ENCODE measurements at places on chromosomes 5 and 9.

DNA sequence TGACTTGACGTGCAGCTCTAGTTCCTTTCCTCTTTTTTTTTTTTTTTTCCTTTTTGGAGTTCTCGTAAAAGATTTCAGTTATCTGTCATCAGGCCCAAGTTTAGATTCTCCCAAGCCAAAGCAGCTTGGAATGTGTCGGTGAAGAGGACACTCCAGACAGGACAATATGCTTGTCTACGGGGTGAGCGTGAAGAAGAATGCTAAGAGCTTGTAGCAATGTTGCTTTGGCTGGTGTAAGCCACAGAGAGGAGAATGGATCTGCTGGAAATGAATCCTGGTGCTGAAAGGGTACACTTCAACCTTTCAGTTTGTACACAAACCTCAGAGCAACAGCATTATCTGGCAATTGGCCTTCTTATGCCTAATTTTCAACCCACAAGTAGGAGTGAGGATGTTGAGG lies 92.4 kb downstream of the ISL1 start:
- no peak for DNase-seq

DNA sequence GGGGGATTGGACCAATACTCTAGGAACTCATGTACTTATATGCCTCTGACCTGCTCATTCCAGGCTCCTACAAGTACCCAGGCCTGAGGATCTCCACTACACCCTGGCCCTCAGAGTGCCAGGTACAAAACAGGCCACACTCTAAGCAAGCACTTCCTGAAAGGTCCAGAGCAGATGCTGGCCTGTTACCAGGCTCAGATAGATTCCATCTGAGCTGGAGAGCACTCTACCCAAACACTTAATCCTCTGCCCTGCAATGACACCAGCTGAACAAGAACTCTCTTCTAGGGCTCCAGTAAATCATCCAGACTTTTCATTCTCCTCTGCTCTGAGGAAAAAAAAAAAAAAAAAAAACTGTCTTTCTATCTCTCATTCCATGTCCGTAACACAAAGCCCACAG lies 2.9 kb downstream of the P4HA2 start:
- no peak for DNase-seq

DNA sequence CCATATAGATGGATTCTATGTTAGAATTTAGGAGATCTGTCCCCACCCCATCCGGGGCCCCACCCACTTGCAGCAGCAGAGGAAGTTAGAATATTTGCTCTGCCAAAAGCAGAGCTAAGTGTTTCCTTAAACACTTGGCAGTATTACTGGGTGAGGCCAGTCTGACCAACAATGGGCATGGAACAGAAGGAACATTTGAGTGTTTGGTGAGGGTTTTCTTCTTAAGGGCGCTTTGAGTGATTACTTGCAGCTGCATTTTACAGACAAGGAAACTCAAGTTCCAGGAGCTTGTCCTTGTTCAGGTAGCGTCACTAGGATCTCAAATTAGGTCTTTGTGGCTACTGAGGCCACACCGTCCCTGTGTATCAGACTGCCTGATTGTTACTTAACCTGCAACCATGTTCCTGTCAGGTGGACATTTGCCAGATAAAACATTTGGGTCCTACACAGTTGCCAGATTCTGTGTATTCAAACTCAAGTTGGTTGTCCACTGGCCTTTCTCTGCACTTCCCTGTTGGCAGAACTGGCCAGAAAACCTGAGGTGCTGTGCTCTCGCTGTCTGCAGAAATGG lies 59.3 kb downstream of the SLC46A2 start:
- no peak for DNase-seq

DNA sequence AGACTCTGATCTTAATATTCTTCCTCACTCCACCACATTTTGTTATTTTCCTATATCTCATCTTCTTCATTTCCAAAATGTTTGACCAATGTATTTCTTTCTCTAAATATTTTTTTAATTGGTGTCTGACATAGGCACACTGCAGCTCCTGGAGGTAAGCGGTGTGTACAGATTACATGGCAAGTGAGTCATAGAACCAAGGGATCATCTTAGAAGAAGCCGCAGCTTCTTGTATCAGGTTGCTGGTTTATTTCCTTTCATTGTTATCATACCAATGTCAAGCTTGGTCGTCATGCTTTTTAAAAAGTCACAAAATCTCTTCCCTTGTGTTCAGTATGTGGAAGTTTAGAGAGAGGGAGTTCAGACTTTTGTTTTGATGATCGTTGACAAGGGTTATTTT lies 526.1 kb upstream of the CDH18 start:
- DNase-seq, result no peak

GRCh38 chr5:5512543-5512942 lies 90.1 kb downstream of the ICE1 start:
- DNase-seq, result no peak

DNA sequence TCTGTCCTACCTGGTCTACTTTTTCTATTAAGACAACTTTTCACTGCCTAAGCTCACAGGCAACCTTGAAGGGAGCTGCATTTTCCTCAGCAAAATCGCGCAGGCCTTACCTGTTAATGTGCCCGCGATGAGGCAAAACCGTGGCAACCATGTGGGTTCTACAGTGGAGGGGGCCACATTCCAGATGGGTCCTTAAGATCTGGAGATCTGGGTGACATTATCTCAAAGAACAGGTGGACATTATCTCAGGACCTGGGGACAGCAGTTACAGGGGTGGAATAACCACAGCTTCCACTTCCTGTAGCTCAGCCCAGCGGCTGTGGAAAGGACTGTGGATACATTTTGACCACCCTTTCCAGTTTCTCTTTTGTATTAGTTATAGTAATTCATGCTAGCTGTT lies 112.8 kb upstream of the PTCH1 start:
- DNase-seq, result no peak

GRCh38 chr9:124412228-124412575 lies 3.0 kb downstream of the PSMB7 start:
- DNase-seq, result no peak

GRCh38 chr5:73318308-73318719 lies 130.3 kb downstream of the FOXD1 start:
- no peak for DNase-seq

DNA sequence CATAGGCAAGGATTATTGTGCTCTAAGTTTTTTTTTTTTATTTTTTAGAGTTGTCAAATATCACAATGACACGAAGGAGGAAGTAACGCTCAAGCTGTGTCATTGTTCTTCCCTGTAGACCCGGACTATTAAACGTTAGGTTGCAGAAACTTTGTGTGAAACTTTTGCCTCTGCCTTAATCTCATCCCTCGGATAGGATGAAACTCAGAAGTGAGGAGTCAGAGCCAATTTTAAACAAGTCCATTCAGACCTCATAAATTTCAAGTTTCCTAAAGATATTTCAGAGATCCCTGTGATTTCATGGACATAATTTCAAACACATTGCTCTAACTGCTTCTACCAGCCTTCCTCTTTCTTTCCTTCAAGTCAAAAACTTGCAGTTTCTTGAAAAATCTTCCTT lies 98.7 kb upstream of the C6 start:
- no peak for DNase-seq

DNA sequence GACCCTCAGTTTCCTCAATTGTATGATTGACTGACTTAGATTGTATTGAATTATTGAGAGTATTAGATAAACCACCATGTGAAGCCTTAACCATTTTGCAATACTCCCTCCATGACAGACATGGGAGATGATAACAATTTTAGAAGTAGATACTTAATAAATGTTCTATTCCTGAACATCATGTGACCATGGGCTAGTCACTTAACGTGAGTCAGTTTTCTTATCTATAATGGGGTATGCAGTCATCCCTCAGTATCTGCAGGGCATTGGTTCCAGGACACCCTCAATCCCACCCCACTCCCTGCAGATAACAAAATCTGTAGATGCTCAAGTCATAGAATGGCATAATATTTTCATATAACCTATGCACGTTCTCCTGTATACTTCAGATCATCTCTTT lies 31.0 kb downstream of the SNX18 start:
- DNase-seq, result no peak

- DNase-seq, result peak; percentile 24
These were observed at the start of gene EMB for GRCh38 chr5:50440651-50441492. TSS of gene EMB (minus strand) at chr5:50441288. CDS start at chr5:50441151, 137 bp downstream.

DNA sequence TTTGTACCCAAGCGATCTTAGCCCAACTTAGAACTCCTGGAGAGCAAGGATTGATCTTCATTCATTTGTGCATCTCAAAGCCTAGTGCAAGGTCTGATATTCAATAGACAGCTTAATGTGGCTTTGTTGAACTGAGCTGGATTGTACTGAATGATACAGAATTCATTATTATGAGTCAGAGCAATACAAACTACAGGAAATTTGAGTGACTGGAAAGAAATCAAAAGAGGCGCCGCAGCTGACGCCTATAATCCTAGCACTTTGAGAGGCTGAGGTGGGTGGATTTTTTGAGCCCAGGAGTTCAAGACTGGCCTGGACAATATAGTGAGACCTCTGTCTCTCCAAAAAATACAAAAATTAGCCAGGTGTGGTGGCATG lies 58.6 kb downstream of the ENC1 start:
- DNase-seq, result no peak

DNA sequence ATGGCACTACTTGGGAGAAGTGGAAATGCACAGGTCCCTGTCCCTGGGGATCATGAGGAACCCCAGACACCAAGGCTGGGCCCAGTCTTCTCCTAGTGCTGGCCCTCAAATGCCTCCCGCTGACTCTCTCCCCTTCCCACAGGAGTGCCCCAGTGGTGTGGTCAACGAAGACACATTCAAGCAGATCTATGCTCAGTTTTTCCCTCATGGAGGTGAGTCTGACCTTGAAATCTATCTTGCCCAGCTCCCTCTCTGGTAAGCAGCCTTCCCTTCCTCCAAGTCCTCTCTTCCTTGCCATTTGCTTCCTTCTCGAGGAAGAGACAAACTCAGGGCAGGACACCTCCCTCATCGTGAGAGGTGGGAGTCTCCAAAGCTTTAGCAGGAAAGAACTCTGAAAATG lies 63.3 kb upstream of the GABRP start:
- no peak for DNase-seq

DNA sequence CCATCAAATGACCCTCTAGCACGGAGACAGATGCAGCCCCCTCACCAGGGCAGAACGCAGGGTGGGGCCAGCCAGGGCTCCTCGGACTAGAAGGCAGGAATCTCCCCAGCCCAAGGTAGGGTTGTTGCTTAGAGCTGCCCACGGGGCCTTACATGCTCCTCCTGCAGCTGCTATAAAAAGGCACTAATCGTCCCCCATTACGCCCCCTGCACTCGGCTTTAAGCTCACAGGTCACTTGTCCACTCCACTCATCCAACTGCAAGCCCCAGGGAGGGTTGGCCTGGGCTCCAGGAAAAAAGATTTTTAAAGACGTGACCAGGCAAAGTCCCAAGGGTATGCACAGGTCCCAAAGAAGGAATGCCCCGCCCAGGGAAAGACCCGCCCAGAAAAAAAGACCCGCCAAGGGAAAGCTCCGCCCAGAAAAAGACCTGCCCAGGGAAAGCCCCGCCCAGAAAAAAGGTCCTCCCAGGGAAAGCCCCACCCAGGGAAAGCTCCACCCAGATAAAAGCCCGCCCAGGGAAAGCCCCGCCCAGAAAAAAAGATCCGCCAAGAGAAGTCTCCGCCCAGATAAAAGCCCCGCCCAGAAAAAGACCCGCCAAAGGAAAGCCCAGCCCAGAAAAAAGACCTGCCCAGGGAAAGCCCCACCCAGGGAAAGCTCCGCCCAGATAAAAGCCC lies 11.1 kb downstream of the GRIN1 start:
- DNase-seq, result no peak

- DNase-seq, result no peak
These were observed 509.3 kb downstream of the KDM4C start for GRCh38 chr9:7266911-7267595.

DNA sequence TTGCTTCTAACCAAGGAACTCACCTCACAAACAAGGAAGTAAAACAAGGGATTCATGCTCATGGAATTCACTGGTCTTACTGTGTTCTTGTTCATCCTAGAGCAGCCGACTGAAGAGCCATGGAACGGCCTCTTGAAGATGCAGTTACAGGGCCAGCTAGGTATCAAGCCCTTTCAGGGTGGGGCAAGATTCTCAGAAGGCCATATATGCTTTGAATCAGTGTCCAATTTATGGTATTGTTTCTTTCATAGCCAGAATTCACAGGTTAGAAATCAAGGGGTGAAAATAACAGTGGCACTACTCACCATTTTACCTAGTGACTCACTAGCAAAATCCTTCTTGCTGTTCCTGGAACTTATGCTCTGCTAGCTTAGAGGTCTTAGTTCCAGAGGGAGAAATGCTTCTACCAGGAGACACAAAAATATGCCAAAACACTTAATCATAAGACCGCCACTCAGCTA lies 159.5 kb upstream of the CDH10 start:
- no peak for DNase-seq

- DNase-seq, result no peak
These were observed 29.7 kb upstream of the CDK5RAP2 start for GRCh38 chr9:120609636-120610035.

GRCh38 chr9:23278561-23278960 lies 547.5 kb downstream of the ELAVL2 start:
- DNase-seq, result no peak

DNA sequence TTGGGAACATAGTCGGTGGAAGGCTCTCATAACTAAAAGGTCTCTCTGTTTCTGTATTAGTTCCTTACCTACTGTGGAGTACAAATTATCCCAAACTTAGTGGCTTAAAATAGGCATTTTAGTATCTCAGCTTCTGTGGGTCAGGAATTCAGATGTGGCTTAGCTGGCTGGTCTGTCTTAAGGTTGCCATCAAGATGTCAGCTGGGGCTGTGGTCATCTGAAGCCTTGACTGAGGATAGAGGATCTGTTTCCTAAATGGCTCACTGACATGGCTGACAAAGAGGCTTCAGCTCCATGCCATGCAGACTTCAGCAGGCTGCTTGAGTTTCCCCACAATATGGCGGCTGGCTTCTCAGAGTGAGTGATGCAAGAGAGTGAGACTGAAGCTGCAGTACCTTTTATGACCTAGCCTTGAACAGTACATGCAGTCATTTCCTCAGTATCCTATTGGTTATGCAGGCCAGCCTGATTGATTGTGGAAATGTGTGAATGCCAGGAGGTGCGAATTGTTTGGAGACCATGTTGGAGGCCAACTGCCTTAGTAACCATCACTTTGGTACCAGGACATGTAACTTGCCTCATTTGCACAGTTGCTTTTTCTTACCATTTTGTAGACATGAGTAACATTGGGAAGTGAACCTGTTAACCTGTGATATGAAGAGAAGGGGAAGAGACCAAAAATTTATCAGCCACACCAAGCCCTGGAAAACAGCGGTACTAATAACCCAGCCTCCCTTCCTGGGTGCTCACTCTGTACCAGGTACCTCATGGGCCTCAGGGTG lies 152.8 kb upstream of the IER5L start:
- no peak for DNase-seq

DNA sequence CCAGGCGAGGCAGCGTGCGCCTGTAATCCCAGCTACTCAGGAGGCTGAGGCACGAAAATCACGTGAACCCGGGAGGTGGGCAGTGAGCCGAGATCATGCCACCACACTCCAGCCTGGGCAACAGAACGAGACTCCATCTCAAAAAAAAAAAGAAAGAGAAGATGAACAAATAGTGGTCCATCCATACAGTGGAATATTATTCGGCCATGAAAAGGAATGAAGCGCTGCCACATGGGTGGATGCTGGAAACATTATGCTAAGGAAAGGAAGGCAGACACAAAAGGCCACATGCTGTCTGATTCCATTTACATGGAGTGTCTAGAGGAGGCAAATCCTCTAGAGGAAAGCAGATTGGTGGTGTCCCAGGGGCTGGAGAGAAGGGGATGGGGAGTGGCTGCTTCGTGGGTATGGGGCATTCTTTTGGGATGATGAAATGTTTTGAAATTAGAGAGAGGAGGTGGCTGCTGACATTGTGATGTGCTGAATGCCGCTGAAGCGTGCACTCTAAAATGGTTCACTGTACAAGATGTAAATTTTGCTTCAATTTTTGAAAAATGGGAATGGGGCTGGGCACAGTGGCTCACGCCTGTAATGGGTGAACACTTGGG lies 17.0 kb downstream of the PLPP7 start:
- DNase-seq, result no peak

- no peak for DNase-seq
These were observed 45.6 kb downstream of the SUB1 start for GRCh38 chr5:32630867-32631491.
